ENCODE measurements at places on chromosomes 2 and 18.

DNA sequence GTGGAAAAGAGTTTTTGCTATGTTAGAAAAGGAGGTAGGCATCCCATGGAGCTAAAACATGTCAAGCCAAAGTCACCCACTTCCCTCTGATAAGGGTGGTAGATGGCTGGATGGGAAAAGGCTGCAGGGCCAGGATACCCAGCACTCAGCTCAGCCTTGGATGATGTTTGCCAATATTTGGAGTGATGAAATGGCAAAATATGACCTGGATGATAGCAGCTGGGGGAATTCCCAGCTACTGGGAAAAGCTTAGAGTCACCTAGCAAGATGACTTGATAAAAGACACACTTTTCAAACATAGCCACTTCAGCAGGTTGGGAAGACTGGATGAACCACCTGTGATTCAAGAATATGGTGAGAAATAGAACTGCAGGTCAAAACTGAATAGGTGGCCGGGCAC is 10.1 kb downstream of the RFX8 start:
- no peak for DNase-seq

DNA sequence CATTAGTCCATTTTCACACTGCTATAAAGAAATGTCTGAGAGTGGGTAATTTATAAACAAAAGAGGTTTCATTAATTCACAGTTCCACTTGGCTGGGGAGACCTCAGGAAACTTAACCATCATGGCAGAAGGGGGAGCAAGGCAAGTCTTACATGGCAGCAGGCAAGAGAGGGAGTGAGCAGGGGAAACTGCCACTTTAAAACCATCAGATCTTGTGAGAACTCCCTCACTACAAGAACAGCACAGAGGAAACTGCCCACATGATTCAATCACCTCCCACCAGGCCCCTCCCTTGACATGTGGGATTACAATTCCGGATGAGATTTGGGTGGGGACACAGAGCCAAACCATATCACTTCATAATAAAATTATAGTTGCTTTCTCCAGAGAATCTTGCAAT is 365.5 kb upstream of the ID2 start:
- DNase-seq: no peak

DNA sequence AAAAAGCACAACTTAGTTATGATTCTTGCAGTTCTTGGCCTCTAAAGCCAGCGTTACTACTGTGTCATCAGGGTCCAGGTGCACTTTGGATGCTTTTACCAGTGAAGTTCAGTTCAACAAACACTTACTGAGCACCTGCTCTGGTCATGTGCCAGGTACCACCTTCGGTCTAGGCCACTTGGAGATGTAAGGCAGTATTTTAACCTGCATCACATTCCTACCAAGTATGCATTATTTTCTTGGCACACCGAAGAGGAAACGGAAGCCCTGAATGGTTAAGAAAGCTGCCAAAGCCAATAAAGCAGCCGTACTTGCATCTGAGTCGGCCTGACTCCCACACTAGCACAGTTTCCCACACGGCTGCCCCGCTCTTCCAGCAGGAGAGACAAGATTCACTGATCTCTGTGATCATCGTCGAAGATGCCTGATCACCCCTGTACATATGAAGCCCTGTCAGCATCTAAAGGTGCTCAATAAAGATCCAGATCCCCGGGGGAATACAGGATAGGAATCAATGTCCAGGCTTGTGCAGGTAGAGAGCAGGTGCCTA is 427.1 kb downstream of the EIPR1 start:
- DNase-seq: no peak

GRCh38 chr18:58046093-58046793 is 2.2 kb downstream of the NEDD4L start:
- no peak for DNase-seq

DNA sequence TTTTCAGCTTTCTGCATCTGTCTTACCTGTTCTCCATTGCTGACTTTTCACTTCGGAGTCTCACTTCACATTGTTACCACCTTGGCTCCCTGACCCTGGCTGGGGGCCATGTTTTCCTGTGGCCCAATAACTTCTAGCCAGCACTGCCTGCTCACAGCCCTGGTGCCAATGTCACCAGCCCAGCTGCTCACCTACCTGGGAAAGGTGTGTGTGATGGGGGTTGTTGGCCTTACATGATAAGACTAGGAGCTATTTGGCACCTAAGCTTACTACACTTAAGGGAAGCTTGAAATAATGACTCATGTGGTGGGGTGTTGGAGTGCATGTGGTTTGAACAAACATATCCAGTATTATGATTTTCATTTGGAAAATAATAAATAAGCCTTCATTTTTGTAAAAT is 37.5 kb upstream of the PGAP1 start:
- no peak for DNase-seq

- DNase-seq: no peak
Measured at GRCh38 chr2:94982675-94983074, 42.8 kb upstream of the MAL start.

DNA sequence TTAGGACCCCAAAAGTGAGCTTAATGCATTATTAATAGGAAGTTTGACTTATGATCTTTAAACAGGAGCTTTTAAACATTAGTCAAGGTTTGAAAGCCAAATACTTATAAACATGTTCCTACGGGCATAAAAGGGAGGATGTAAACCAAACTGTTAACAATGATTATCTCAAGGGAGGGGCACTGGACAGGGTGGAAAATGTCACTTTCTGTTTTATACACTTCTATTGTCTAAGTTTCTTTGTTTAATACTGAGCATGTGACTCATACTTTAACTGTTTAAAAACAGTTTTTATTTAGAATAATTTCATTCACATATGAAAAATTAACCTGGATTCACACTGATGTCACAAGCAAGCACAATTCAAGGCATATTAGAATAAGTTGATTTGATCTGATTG is 18.3 kb upstream of the ITGA6 start:
- no peak for DNase-seq

GRCh38 chr2:236794176-236794957 is 224.7 kb downstream of the ACKR3 start:
- no peak for DNase-seq

DNA sequence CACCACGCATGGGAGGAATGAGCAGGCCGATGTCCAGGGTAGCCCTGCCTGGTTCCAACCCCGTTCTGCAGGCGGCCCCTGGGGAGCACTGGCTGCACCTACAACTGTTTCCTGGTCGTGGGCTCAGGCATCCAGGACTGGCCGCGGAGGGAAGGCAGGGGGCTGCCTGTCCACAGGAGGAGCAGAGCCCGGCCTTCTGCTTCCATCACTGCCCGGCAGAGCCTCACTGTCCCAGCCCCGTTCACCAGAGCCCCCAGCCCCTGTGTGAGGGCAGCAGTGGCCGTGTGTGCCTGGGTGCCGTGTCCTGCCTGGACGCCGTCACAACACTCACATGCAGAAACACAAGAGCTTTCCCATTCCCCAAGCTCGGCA is 56.2 kb downstream of the KCNG2 start:
- no peak for DNase-seq

- no peak for DNase-seq
Measured at GRCh38 chr2:177465400-177466138, 73.0 kb downstream of the AGPS start.

- DNase-seq: peak; percentile 79
Measured at GRCh38 chr18:61898640-61899101, 5.9 kb upstream of the RNF152 start.

GRCh38 chr2:141611981-141612380 is 518.8 kb downstream of the LRP1B start:
- DNase-seq: no peak

DNA sequence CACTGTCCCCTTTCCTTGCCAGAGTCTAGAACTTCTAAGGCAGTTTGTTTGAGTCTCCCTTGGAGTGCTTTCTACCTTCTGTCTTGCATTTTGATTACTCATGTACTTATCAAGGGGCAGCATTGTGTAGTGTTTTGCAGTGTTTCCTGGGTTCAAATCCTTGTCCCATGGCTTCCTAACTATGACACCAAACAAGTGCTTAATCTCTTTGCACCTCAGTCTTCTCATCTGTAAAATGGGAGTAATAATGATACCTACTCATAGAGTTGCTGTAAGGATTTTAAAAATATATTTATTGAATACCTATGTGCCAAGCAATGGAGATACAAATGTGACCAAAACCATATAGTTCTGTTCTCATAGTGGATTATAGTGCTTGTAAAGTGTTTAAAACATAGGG is 105.5 kb upstream of the PKDCC start:
- DNase-seq: no peak

DNA sequence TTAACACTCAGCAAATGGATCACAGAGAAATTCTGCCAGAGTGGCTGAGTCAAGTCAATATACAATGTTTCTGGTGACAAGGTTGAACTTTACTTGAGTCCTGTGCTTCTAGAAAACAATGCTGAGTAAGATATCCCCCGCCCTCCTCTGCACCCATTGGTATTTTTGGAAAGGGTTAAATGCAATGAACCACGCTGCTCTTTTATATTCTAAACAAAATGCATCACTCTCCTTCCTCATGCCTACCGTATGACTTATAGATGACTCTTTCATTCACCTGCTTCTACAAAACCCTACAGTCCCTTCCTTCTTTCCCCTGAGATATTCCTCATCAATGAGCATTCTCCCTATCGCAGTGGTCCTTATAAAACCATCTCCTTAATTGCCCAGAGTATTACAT is 168.8 kb downstream of the TXNL1 start:
- DNase-seq: no peak

DNA sequence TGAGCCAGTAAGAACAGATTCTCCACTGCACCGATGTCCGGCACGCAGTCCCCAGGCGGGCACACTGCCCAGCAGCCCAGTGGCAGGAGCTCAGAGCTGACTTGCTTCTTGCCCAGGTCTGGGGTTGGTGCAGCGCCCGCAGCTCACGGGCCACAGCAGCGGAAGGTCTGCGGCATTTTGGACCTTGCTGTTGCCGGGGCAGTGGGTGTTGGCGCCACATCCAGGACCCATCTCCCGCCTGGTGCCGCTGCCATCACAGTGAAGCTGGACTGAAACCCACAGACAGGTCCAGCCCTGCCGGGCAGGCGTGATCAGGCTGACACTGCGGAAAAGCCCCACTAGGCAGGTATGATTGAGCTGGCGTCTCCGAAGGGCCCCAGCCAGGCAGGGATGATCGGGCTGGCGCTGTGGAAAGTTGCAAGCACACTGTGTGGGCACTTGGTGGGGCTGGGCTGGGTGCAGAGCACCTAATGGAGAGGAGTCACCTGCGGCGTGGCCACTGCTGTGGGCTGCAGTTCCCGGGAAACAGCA is 75.5 kb downstream of the SLC66A2 start:
- no peak for DNase-seq

- DNase-seq: no peak
Measured at GRCh38 chr2:46697830-46698323, 217.7 kb downstream of the MCFD2 start.

- no peak for DNase-seq
Measured at GRCh38 chr2:25169073-25169470, 692 bp upstream of the POMC start.

DNA sequence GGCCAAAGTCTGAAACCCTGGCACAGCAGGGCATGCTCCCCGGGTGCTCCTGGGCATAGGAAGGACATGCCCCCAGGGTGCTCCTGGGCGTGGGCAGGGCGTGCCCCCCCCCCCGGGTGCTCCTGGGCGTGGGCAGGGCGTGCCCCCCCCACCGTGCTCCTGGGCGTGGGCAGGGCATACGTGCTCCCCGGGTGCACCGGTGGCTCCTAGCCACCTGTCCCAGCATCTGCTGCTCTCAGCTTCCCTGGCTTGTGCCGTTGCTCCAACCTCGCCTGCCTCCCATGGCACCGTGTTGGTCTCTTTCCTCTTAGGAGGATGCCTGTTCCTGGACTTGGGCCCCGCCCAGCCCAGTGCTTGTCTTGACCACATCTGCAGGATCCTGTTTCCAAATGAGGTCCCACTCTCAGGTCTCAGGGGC is 95.6 kb upstream of the CTDP1 start:
- no peak for DNase-seq

DNA sequence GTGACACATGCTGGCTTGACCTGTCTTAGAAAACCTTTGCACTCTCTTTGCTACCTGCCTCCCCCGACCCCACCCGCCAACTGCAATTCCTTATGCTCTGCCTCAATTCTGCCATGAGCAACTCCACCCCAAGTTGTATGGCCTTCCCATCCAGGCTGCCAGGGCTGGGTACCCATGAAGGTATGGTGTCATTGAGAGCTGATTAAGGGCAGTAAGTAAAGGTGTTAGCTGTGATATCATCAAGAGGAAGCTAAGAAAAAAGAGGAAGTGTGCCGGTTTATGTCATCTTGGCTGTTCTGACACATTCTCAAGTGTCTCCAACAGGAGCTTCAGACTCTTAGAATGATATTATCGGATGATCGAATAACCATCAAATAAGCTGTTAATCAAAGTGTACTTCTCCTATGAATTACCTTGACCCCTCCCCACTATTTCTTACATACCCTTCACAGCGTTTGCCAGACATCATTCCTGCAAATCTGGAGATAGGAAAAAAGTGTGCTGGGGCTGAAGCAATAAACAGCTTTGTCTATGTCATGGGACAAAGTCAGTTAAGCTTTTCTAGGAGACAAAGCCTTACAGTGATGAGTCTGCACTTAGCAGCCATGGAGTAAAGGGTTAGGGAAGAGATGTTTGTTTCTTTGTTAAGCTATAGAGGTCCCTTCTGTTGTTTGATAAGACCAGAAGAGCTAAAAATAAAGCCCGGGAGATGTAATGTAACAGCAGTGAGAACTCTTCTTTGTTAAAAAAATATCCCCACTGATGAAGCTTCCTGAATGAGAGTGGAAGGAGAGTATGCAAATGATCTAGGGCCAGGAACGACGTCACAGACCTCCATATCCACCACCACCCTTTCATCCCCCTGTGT is 40.4 kb upstream of the SMAD2 start:
- no peak for DNase-seq

DNA sequence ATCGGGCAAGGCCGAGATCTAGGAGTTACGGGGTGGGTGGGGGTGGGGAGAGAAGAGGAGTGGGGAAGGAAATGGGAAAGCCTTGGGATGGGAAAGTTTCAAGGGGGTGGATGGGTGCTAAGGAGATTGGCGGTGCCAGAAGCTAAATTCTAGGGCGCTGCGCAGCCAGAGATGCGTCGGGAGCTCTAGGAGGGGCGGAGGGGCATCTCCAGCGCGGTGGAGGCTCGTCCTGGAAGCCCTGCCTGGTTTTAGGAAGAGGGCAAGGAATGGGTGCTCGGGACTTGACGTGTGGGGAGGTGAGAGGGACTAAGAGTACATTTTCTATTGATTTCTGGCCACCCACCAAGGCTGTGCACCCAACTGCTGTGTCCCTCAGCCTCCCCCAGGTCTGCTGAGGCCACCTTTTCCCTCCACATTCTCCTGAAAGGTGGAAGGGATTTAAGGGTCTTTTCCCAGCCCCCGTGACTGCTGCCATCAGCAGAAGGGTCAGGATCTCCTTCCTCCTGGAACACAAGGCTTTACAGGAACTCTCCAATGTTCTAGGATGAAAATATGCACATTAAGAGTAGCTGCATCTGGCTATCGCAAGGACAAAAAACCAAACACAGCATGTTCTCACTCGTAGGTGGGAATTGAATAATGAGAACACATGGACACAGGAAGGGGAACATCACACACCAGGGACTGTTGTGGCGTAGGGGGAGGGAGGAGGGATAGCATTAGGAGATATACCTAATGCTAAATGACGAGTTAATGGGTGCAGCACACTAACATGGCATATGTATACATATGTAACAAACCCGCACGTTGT is 1.4 kb downstream of the C2orf72 start:
- no peak for DNase-seq

- DNase-seq: peak; percentile 48
Measured at GRCh38 chr2:172806493-172806892, 70.8 kb downstream of the RAPGEF4 start.

- DNase-seq: no peak
Measured at GRCh38 chr2:219709331-219709761, 81.9 kb downstream of the SLC4A3 start.

GRCh38 chr2:48886919-48887318 is 131.4 kb upstream of the LHCGR start:
- DNase-seq: no peak
